Stimulated activated CD4-positive, alpha-beta T cell treated with anti-CD3 and anti-CD28 coated beads, Interleukin-1b, Interleukin-23, amount 100 ng/mL, for 1 hour (primary cell): ENCODE measurements at places on chromosomes 11 and 22.
A peak's percentile ranks its signal among the peaks of the same experiment; 100 is the strongest.

- no peak for DNase-seq
Measured at GRCh38 chr11:46827995-46828394, 18.1 kb downstream of the CKAP5 start.

DNA sequence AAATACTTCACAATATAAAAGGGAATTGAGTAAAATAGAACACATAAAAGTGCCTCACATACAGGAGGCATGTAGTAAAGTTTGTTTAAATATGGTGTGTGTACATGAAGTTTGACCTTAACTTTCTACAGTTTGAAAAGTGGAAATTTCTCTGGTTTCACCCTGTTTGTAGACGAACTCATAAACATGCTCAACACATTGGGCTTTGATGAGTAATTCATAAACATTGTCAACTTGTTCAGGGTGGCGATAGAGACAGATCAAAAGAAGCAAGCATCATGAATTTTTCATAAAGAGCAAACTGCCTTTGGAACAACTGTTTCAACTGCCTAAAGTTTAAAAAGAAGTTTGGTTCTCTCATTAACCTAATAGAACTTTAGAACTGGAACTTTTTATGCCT, 9.1 kb downstream of the SLN start:
- no peak for DNase-seq

- DNase-seq = peak; percentile 18
Measured at GRCh38 chr11:33893711-33894397, 2.0 kb upstream of the LMO2 start.

DNA sequence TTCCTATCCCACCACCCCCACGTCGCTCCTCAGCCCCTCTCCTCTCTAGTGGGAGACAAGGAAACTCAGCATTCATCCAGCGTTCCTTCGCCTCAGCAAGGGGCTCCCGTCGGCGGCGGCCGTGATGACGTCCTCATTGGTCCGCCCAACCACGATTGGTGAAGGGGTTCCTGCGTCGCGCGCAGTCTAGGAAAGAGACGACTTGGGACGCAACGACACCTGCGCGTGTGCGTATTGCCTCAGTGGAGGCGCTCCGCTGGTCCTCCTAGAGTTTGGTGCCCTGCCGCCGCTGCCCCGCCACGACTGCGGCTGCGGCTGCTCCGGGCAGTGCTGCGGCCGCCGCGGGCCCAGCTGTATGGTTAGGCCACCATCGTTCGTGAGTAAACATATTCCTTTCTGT, 56.6 kb downstream of the CCDC81 start:
- DNase-seq = no peak

DNA sequence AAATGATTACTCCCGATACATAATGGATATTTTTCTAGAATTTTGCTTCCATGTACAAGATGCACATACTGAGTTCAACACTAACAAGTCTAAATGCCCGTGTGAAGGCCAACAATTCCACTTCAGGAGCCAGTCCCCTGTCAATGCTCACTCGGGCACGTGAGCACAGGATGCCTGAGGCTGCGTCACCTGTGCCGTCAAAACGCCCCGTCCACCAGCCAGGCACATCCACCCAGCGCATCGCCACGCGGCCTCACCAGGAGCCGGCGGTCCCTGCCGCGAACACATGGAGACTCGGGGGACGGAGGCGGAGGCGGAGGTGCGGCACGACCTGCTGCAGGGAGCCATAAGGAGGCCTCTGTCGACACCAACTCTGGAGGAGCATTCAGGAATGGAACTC, 9.8 kb downstream of the TOLLIP start:
- DNase-seq = no peak

DNA sequence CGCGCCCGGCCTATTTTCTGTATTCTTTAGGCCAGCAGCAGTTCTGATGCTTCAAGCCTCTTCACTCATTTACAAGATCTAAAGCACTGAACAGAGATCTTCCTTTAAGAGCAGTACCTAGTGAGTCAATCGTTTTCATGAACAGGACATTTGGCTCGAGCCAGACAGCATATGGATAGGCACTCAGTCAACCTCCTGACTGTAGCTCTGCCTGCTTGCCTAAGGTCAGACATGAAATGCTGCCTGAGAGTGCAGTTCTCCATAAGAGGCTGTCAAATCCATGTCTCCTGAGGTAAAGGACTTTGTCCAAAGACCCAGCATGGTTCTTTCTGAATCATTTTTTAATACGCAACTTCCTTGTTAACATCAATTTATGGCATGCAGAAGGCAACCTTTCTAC, 941.2 kb downstream of the DLG2 start:
- no peak for DNase-seq

GRCh38 chr22:41062146-41062545, 30.2 kb upstream of the EP300 start:
- DNase-seq = no peak

DNA sequence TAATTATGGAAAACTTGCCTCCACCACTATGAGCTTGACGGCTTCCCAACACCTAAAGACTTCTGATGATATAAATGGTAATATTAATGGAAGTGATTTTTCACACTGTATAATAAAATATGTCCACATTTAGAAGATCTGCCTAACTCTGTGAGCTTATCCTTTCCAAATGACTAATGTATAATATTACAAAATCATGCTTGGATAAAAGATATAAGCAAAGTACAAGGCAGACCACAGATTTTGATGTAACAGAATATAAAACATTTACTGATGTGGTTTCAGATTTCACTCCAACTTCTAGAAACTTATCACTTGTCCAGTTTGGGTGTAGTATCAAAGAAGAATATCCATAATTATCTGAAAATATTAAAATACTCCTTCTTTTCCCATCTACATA, 36.9 kb downstream of the GALNT18 start:
- no peak for DNase-seq

GRCh38 chr11:10605941-10606381, 37.5 kb upstream of the LYVE1 start:
- no peak for DNase-seq

- no peak for DNase-seq
Measured at GRCh38 chr22:47059701-47060161, 297.3 kb downstream of the TBC1D22A start.

DNA sequence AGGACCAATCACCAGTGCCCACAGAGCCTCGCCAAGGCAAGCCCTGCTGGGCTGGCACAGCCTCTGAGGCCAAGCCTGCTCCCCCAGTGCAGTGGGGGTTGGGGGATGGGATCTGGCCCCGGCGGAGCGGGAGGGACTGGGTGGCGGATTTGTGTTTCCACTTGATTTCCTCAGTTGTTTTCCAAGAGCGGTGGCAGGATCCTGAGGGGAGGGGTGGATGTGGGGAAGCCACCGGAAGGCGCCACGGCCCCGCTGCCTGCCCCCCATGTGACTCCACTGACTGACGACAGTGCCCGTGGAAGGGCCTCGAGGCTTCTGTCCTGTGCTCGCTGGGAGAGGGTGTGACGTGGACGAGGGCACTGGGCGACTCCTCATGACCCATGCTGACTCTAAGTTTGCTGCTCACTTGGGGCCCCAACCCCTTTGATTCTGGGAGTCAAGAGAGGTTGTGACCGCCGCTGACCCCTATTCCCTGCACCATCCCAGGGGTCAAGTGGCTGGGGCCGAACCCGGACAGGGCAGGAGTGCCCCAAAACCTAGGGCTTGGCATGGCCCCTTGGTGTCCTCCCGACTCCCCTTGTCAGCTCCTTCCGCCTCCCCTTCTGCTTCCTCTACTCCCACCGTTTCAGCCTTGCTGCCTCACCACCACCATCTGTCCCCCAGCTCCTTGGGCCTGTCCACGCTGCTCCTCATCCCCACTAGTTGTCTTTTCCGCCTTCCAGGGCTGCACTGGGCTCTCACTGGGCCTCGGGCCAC, 23.5 kb upstream of the PICK1 start:
- no peak for DNase-seq

DNA sequence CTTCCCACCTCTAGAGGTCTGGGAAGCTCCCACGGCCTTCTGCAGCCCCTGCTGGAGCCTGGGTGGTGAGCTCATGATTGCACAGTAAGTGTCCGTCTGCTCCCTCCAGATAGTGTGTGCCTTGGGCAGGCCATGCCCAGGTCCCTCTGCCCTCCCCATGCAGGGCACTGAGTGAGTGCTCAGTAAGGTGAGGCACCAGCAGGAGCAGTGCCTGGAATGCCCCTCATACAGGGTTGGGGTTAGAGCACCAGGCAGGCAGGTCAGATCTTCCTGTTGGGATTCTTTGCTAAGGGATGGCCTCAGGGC, 50.3 kb downstream of the NAT10 start:
- no peak for DNase-seq

DNA sequence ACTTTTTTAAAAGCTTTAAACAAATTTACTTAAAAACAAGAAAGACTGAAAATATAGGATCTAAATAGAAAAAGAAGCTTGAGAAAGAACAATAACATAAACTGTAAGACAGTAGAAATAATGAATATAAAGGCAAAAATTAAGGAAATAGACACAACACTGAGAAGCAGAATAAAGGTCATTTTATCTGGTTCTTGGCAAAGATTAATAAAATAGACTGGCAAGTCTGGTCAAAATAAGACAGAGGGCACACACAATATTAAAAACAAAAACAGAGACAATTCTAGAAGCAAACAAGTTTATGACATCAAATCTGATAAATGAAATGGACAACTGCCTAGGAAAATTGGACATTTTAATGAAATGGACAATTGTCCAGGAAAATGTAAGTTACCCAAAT, 105.8 kb downstream of the ATG16L2 start:
- no peak for DNase-seq

DNA sequence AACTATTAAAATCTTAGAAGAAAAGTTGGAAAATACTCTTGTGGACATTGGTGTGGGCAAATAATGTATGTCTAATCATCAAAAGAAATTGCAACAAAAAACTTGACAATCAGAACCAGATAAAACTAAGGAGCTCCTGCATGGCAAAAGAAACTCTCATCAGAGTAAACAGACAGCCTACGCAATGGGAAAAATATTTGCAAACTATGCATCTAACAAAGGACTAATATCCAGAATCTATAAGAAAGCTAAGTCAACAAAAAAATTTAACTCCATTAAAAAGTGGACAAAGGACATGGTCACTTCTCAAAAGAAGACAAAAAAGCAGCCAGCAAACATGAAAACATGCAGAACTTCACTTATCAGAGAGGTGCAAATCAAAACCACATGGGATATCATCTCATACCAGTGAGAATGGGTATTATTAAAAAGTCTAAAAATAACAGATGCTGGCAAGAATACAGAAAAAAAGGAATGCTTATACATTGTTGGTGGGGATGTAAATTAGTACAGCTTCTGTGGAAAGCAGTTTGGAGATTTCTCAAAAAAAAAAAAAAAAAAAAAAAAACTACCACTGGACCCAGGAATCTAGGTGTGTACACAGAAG, 99.7 kb upstream of the TOP3B start:
- DNase-seq = no peak

- DNase-seq = no peak
Measured at GRCh38 chr22:37337204-37337943, 55.1 kb downstream of the CYTH4 start.

GRCh38 chr11:115653926-115654325, 149.7 kb upstream of the CADM1 start:
- DNase-seq = no peak

DNA sequence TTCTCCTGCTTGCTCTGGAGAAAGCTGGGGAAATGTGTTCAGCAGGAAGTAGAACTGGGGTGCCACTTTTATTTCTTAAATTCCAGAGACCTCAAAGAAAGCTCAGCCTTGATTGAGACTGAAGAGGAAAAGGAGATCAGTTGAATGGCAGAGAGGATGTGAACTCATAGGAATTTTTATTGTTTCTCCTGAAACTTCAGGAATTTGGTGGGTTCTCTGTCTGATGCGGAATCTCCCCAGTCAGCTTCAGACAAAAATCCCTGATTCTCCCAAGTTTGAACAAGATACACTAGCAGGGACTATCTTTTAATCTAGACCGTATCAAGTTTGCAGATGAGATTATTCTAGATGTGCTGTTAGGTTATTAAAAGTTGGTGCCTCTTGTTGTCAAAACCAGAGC, 23.0 kb downstream of the EHF start:
- DNase-seq = no peak

- no peak for DNase-seq
Measured at GRCh38 chr11:45104790-45105084, 41.7 kb upstream of the PRDM11 start.

- DNase-seq = no peak
Measured at GRCh38 chr11:88629496-88629895, 292.0 kb upstream of the CTSC start.

GRCh38 chr11:132898021-132898420, 634.3 kb downstream of the OPCML start:
- DNase-seq = no peak

DNA sequence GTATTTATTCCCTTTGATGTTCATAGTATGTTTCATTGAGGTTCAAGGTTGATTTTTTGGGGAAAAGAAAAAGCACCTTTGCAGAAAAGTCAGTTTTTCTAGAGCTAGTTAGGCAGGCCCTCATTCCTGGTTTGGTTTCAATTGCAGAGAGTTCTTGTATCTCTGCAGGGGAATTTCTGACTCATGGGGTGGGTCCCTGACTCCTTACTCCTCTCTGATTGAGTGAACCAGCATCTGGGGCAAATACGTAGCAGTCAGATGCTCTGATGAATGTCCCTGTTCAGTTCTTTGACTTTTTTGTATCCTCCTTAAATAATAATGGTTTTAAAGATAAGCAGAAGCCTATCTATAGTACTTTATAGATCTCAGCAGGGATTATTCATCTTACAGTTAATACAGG, 7.7 kb upstream of the NCR3LG1 start:
- no peak for DNase-seq

DNA sequence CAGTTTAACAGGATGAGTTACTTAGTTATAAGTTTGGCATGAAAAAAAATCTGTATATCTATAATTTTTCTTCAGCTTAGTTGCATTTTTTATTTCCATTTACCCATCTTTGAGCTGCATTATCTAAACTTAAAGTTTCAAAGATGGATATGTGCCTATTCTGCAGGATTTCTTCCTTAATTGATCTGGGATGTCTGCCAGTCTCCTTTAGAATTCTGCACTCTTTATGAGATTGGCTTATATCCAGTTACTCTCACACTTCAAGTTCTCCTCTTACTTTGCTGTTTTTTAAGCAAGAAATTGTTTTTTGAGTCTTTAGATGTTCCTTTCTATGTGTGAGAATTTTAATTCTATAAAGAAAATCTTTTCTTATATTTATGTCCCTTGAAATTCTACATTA, 5.1 kb upstream of the PDGFD start:
- DNase-seq = no peak

DNA sequence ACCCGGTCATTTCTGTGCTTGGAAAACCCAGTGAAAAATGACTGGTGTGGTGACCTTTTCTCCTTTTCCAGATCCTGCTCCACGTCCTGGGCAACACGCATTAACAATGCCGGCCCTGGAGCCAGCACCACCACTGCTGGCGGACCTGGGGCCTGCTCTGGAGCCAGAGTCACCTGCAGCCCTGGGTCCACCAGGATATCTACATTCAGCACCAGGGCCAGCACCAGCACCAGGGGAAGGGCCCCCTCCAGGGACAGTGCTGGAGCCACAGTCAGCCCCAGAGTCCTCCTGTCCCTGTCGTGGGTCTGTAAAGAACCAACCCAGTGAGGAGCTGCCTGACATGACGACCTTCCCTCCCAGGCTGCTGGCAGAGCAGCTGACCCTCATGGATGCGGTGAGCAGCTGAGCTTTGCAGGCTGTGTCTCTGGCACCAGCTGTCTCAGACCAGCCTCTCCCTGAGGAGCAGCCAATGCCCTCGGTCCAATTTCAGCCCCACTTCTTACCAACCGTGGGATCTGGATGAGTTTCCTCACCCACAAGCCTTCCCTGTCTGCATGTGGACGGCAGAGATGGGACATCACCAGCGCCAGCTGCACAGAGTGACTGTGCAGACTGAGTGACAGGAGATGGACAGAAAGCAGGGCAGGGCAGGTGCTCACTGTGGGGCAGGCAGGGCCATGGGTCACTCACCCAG, 1.9 kb downstream of the RGL4 start:
- DNase-seq = no peak
